ENCODE measurements at places on chromosomes 3 and 15. TPM values are rescaled to one million over a fixed set of nuclear protein-coding genes. Genes with fewer than 3 reads are reported as not detected.

- no peaks in the 10 kb centered on the region for H3K4me1 ChIP-seq
- no peak overlapping the region for H3K27ac ChIP-seq
- no peak for DNase-seq
- no peak overlapping the region for H3K4me3 ChIP-seq
These were observed 54.8 kb downstream of the FBN1 start for GRCh38 chr15:48590723-48591122.

DNA sequence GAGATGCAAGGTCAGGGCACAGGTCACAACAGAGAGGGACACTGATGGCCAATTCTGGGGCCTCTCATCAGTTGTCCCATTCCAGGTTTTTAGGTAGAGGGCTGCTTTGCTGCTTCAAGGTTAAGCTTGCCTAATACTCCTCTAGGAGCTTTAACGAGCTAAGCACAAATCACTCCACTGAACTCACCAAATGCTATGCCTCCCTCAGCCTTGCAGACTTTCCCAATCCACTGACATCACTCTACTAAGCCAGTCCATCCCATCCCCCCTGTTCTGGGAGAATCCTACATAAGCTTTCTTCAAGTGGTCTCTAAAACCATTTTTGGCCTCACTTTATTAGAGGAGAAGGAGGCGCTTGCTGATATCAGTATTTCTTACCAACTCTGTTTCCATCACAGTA lies 24.8 kb upstream of the PDCD6IP start:
- H3K4me1 ChIP-seq, result no peaks in the 10 kb centered on the region
- no peaks in the 10 kb centered on the region for H3K36me3 ChIP-seq
- H3K4me3 ChIP-seq, result no peak overlapping the region
- H3K27me3 ChIP-seq, result no peaks in the 10 kb centered on the region

- H3K4me1 ChIP-seq, result no peaks in the 10 kb centered on the region
- no peaks in the 10 kb centered on the region for H3K36me3 ChIP-seq
These were observed 27.0 kb upstream of the DENND4A start for GRCh38 chr15:65818927-65819562.

- H3K27me3 ChIP-seq, result no peaks in the 10 kb centered on the region
- no peaks in the 10 kb centered on the region for H3K36me3 ChIP-seq
- no peak overlapping the region for H3K27ac ChIP-seq
- no peak overlapping the region for H3K4me3 ChIP-seq
- no peak for DNase-seq
These were observed 36.6 kb downstream of the MUC20 start for GRCh38 chr3:195757438-195757770.

GRCh38 chr3:99965077-99965476 lies 147.4 kb downstream of the CMSS1 start:
- DNase-seq, result no peak
- H3K36me3 ChIP-seq, result no peaks in the 10 kb centered on the region
- H3K27ac ChIP-seq, result no peak overlapping the region
- H3K4me1 ChIP-seq, result peaks cover 3% of the 10 kb centered on the region

- no peaks in the 10 kb centered on the region for H3K27me3 ChIP-seq
- no peak overlapping the region for H3K4me3 ChIP-seq
- H3K27ac ChIP-seq, result no peak overlapping the region
- DNase-seq, result no peak
These were observed 12.2 kb downstream of the CP start for GRCh38 chr3:149209431-149209830.

GRCh38 chr15:56752986-56753385 lies 19.7 kb upstream of the ZNF280D start:
- H3K4me1 ChIP-seq, result no peaks in the 10 kb centered on the region
- no peaks in the 10 kb centered on the region for H3K27me3 ChIP-seq
- H3K36me3 ChIP-seq, result no peaks in the 10 kb centered on the region

The MLH1 gene
- total RNA-seq, result 44.7 TPM
